ENCODE measurements at places on chromosomes 5 and 9. TPM values are rescaled to one million over a fixed set of nuclear protein-coding genes. Genes with fewer than 3 reads are reported as not detected.
A peak's percentile ranks its signal among the peaks of the same experiment; 100 is the strongest.

DNA sequence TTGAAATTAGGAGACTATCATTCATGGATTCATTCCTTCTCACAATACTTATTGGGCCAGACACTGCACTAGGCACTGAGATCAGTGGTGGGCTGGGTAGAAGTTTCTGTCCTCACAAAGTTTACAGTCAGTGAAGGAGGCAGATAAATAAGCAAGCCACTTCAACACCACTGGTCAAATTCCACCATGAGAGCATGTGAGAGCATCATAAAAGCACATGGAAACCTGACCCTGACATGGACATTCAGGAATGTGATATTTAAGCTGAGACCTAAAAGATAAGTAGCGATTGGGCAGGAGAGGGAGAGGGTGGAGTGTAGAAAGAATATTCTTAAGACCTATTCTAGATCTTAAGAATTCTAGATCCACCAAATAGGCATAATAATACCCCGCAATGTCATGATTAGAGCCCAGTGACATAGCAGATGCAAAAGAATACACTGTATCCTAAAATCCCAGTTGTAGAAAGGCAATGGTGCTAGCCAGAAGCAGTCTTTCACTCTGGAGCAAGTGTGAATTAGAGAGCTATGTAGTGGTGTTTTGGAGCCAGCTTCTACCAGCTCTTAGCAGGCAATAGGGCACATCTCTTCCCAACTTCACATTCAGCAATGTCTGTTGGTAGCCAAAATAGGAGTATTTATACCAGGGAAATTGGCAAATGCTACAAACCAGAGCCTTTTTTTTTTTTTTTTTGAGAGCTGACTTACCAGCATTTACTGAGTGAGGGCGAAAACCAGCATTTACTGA lies 46.4 kb downstream of the SH3RF2 start:
- no peak for DNase-seq

DNA sequence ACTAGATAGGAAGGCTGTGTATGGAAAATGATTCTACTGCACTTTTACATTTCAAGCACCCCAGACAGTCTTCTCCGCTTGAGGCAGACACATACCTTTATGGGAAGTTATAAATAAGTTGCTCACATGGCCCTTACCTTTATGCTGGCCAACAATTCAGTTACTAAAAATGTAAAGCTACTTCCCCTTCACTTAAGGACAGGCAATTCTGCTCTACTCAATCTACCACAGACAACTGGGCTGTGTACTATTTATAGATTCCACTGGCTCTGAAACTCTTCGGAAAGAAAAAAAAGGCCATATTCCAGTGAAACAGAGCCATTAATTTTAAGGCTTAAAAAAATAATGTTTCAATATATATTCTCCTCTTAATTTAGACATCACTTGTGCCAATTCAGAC lies 59.4 kb downstream of the ELAVL2 start:
- no peak for DNase-seq

- no peak for DNase-seq
Measured at GRCh38 chr5:137736496-137736895, 607 bp upstream of the KLHL3 start.

DNA sequence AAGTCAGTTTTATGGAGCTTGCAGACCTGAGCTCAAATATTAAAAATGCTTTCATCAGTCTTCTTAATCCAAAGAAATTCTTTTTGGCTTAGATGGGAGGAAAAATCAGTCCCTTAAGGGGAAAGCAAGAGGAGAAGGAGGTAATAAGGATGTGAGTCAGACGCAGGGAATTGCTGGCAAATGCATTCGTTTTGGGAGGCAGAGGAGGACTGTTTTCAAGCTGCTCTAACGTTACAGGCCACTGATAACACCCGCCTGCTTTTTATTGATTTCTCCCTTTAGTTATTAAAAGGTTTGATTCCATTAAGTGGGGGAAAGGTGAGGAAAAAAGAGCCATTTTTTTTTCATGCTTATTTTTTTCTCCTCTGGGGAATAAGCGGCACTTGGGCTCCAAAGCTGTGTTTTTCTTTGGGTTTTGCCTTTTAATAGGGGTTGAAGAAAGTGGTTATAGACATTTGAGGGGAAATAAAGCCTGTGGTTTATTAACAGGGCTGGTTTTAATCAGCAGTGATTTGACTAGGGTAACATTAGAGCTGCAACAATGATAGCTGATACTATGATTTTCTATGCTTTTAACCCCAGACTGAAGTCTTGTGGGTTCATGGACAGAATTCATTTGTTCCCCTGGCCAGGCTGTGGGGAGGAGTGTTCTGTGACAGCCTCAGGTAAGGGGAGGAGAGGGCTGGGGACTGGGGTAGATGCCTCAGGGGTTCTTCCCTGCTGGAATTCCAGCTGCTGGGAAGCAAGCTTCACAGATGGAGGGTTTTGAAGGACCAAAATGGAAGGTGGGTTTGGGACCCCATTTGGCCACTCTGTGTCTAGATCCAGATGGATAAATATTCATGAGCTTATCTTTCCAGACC lies 225.2 kb downstream of the GAS1 start:
- DNase-seq: no peak

GRCh38 chr5:17212996-17213395 lies 4.4 kb upstream of the BASP1 start:
- no peak for DNase-seq

DNA sequence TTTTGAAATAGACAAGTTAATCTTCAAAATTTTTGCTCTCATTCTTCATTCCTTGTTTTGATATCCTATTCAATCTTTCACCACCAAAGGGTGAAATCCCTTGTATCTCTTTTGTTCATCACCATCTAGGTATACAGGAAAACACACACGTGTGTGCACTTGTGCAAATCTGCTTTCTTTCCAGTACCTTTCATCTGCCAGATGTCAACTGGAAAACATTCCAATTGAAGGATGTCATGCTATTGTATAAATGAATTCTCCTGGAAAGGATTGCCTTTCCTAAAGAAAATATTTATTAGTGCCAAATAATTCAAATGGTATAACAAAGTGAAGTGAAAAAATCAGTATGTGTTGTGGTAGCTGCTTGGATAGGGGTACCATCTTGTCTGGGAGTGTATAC lies 123.7 kb downstream of the RANBP17 start:
- DNase-seq: no peak

DNA sequence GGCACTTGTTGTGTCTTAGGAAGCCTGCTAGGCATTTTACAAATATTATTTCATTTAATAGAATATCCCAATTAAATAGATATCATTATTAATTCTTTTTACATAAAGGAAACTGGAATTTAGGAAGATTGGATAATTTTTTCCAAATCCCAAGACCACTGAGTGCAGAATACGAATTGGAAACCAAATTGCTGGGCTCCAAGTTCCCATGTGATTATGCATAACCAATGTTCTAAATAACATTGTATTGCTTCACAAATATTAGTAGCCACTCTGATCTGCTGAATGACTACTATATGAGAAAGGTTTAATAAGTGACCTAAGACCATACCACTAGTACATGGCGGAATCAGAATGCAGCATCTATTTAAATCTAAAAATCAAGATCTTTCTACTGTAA lies 57.7 kb downstream of the ALDH1A1 start:
- DNase-seq: no peak

GRCh38 chr5:130992095-130992494 lies 173.0 kb downstream of the HINT1 start:
- DNase-seq: no peak

GRCh38 chr9:99731950-99732349 lies 89.7 kb upstream of the NR4A3 start:
- DNase-seq: no peak

DNA sequence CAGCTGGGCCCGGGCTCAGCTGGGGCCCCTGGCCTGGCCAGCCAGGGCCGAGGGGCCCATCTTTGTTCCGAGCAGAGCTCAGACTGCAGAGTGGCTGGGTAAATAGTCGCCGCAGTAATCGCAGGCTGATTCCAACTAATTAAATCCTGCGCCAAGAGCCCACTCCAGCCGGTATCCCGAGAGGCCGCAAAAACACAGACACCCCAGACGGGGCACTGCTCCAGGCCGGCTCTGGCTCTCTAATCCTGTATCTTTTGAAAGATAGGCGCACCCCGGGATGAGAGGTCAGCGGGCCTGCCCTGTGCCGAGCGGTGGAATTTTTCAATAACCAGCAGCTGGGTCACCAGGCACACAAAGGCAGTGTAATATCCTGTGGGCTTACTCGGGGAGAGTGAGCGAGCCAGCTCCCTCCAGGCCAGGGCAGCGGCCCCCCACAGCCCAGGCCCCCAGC lies 57.7 kb downstream of the LMX1B start:
- DNase-seq: no peak

GRCh38 chr5:40429258-40430100 lies 250.2 kb upstream of the PTGER4 start:
- DNase-seq: peak; percentile 18

DNA sequence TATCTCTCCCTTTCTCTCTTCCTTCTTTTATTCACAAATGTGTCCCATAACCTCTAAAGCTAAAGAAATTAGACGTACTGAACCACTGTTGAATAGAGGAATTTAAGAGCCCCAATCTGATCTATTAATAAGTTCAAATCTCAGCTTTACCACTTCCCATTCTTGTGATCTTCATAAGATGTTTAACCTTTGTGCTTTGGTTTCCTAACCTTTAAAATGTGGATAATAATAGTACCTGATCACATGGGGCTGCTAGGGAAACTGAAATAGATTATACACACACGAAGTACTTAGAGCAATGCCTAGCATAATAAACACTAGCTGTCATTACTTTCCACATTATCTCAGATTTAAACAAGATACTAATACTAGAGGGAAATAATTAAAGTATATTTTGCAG lies 324.3 kb upstream of the SEMA6A start:
- no peak for DNase-seq

DNA sequence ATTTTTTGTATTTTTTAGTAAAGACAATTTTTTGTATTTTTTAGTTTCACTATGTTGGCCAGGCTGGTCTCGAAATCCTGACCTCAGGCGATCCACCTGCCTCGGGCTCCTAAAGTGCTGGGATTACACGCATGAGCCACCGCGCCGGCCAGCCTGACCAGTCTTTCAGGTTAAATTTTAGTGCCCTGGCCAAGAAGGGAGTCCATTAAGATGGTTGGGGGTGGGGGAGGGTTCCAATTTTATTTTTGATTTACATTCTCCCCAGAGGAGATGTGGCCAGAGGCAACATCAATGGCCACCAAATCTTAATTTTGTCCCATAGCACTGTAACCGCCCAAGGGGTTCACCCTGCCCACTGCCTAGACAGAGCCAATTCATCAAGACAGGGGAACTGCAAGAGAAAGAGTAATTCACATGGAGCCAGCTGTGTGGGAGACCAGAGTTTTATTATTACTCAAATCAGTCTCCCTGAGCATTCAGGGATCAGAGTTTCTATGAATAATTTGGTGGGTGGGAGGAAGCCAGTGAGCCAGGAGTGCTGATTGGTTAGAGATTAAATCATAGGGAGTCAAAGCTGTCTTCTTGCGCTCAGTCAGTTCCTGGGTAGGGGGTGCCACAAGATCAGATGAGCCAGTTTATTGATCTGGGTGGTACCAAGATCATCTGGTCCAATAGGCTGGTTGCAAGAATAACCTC lies 24.7 kb downstream of the TBCA start:
- DNase-seq: no peak

GRCh38 chr5:128341056-128341455 lies 197.0 kb downstream of the FBN2 start:
- DNase-seq: no peak

- no peak for DNase-seq
Measured at GRCh38 chr9:135116881-135117280, 29.4 kb downstream of the OLFM1 start.

- no peak for DNase-seq
Measured at GRCh38 chr9:72247549-72247948, 98.3 kb downstream of the GDA start.

GRCh38 chr5:9207817-9208418 lies 338.0 kb downstream of the SEMA5A start:
- DNase-seq: no peak

GRCh38 chr9:24817756-24818155 lies 272.1 kb upstream of the IZUMO3 start:
- DNase-seq: no peak

DNA sequence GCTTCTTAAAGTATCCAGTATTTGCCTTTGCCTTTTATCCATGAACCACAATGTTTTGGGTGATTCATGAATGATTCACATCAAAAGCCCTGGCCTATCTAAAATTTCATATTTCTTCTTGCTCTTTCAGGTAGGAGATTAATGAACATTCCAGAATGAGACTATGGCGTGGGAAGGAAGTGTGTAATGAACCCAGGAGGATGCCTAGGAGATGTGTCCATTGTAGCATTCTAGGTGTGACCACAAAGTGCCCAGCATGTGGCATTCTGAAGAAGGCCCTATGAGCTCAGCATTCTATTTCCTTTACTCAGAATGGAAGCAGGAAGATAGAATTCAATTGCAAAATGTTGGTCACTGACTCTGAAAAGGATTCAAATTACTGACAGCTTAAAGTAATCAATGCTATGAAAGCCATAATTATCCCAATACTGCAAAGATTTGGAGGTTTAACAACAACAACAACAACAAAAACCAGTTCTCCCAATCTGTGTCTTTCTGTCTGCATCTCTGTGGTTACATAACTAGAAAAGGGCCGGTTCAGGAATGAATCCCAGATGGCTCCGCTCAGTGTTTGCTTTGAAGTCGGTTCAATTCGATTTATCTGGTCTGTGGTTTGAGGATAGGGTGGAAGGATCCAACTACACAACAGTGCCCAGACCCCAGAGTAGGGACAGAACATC lies 126.7 kb downstream of the FOXD1 start:
- no peak for DNase-seq

GRCh38 chr9:136055715-136056545 lies 39.2 kb downstream of the NACC2 start:
- no peak for DNase-seq

- DNase-seq: no peak
Measured at GRCh38 chr9:15231788-15232635, 75.0 kb downstream of the TTC39B start.

GRCh38 chr9:123867034-123867433 lies 62.9 kb downstream of the DENND1A start:
- no peak for DNase-seq

DNA sequence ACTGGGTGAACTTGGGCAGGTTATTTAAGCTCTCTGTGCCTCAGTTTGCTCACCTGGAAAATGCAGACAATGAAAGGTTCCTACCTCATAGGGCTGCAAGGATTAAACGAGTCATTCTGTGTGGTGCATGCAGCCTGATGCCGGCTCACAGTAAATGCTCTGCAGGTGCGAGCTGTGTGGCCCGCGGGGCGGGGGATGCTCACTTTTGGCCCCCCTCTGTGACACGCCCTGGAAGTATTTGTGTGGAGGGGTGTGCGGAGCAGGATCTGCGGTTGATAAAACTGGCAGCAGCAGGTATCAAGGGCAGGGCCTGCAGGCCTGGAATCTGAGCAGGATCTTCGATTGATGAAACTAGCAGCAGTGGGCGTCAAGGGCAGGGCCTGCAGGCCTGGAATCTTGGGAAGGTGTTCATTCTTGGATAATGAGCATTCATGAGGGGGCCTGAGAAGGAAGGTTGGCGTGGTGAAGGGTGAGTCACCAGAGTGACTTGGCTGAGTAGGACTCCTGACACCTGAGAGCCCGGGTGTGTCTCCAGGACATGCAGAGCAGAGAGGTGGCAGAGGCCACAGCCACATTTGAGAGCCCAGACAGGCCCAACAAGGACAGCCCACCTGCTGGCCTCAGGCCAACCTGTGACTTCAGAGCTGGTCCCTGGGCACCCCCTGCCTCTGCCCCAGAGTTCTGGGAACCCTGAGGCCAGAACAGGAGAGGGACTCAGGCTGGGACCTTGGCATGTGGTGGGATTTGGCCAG lies 11.9 kb downstream of the UNC5A start:
- no peak for DNase-seq

HBEGF gene
- 28.3 TPM for total RNA-seq

QRFP gene
- not detected for total RNA-seq

RXFP3 gene
- not detected for total RNA-seq

RNF145 gene
- total RNA-seq: 47.4 TPM

BASP1 gene
- 46.0 TPM for total RNA-seq

PGM5 gene
- 29.1 TPM for total RNA-seq

SLC36A3 gene
- total RNA-seq: not detected

S100Z gene
- total RNA-seq: not detected

RIMOC1 gene
- 23.4 TPM for total RNA-seq

Data from tibial nerve (tissue), 4 donors.